ENCODE measurements at places on chromosomes 4 and X.
A peak's percentile ranks its signal among the peaks of the same experiment; 100 is the strongest.

DNA sequence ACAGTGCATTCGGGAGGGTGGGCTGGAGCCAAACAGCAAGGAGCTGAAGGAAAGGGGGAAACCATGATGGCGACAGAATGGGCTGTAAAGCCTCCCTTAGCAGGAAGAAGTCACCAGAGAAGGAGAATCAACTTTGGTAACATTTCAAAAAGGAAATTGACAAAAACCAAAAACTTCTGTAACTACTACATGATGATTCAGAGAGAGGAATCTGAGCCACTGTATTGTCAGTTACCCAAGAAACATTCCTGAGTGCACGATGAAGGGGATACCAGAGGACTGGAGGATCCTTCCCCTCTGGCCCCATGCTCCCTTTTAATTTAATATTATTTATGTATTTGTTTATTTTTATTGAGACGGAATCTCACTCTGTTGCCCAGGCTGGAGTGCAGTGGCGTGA, 26.3 kb downstream of the PDHA1 start:
- DNase-seq, result no peak

DNA sequence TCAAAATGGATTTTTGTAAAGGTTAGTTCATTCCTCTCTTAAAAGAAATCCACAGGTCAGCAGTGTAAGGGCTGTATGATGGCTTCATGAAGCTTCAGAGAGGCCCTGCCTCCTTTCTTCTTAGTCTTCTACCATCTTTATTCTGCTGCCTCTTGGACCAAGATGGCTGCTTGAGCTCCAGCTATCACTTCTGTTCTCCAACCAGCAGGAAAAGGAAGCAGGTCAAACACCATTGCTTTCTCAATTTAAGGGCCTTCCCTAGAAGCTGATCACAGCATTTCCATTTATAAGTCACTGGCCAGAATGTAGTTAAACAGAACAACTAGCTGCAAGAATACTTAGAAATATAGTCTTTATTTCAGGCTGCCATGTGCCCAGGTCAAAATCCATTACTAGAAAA, 336.8 kb upstream of the KLF3 start:
- DNase-seq, result no peak

DNA sequence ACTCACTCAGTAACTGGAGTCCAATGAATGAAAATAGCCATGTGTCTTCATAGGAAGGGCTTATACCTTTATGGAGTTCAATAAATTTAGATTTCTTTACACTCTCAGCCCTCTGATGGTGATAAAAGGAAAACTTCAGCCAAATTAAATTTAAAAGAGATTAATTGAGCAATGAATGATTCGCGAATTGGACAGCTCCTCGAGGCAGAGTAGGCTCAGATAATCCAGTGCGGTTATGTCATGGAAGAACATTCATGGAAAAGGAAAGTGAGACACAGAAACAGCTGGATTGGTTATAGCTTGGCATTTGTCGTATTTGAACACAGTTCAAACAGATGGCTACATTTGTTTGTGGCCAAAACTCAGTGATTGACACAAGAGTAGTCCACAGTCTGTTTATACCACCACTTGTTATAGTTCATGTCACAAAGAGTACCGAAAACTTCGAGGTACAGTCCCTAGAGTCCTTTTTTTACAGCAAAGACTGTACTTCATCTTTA, 54.6 kb upstream of the TACR3 start:
- DNase-seq, result no peak

DNA sequence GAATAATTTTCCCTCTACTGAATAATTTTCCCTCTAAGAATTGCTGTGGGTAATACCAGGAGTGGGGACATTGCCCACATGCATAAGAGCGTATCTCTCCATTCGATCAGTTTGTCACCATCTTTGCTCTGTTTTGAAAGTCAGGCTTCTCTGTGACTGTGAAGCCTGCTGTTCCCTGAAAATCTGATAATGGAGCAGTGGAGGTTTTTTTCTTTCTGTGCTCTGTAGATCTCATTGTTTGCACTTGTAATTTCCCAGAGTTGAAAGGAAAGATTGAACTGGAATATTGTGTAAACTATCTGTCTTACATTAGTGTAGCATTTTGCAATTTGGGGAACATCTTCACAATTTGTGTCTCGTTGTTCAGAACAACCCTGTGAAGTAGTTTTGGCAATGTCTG, 4.3 kb downstream of the ZXDB start:
- no peak for DNase-seq

GRCh38 chr4:177681902-177682301, 239.7 kb upstream of the AGA start:
- no peak for DNase-seq

GRCh38 chr4:157143369-157143768, 67.4 kb downstream of the GLRB start:
- DNase-seq, result no peak

DNA sequence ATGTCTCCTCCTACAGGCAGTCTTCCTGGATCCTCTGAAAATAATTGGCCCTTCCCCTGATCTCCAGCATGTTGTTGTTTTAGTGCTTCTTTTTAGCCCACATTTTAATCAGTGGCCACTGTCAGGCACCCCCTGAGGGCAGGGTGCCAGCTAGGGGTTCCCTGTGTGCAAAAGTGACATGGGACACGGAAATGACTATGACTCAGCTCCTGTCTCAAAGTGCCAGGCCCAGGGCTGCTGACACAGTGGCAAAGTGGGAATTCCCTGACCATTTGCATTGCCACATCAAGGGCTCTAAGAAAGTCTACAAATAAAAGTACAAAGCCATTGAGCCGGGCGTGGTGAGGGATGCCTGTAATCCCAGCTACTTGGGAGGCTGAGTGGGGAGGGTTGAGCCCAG, 24.8 kb downstream of the HMX1 start:
- DNase-seq, result no peak

DNA sequence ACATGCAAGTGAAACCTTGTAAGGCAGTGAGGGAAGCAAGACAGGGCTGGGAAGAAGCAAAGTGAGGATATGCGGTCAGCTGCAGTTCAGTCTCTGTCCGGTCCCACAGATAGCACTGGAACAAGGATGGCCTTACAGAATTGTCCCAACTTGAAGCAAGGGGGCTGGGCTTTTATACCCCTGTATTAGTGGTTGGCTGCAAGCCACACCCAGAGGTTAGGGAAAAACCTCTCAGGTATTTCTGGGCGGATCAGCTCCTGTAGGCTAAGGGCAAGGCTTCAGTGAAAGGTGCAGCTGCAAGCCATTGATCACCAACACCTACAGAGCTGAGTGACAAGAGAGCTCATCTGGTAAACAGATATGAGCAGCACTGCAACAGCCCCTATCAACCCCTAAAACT, 89.0 kb downstream of the KDR start:
- no peak for DNase-seq

DNA sequence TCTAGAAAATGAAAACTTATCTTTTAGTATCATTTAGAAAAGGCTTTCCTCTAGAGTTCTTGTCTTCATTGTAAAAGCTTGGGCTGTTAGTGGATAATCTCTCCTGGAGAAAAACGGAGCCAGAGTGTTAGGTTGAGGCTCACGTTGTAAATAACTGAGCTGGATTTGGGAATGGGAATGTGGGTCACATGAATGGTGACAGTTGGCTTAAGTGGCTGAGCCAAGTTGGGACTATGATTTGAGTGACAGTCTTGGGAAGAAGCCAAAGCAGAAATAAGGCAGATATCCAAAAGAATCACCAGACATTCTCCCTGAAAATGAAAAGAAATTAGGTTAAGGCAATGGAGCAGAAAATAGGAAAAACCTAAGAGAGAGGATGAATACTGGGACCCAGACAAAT, 33.6 kb upstream of the PDGFC start:
- no peak for DNase-seq

- DNase-seq, result no peak
Measured at GRCh38 chr4:146621-147020, 22.3 kb downstream of the ZNF718 start.

DNA sequence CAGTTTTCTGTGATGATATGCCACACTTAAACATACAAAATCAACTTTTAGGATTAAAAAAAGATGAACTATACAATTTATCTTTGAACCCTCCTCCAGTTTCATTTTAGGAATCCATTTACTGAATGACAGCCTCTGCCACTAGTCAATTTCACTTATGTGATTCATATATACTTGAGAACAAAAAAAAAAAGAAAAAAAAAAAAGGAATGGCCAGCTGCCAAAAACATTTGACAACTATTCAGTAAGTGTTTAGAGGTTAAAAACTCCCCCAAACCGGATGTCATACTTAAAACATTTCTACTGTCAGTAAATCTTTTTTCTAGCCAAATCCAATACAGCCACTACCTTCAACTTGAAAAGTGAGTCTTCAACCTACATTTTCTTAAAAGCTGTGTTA, 266.7 kb upstream of the MAGEB2 start:
- no peak for DNase-seq

DNA sequence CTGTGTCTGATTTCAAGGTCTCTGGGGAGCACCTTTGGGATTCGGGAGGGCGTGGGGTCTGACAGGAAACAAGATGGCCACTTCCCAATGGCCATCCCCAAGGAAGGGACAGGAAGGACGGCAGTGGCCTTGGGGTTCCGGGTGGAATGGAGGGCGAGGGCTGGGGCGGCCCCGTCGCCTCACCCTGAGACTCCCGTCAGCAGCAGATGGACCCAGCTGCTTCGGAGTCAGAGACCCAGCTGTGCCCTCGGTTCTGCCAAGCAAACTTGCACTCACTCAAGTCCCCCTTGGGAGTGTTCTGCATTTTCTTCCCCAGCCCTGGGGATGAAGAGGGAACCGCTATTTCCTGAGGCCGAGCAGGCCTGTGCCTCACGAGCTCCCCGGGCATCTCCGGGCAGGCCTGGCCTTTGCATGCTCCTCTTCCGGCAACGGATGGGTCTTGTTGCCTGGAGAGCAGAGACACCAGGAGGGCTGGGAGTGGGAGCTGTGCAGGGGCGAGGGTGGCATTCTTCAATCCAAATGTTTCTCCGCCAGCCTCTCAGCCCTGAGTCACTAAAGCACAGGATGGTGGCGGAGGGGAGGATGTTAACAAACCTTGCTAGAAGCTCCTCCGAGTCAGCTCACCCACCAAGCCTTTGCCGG, 6.8 kb upstream of the DUSP9 start:
- no peak for DNase-seq

- peak; percentile 52 for DNase-seq
Measured at GRCh38 chr4:15963001-15963451, at the start of gene FGFBP2. FGFBP2 (minus strand) TSS chr4:15963175; CDS start chr4:15963129, 46 bp downstream.

GRCh38 chr4:149441338-149441737, 374.3 kb downstream of the IQCM start:
- DNase-seq, result no peak

GRCh38 chr4:14693728-14694127, 308.6 kb upstream of the CPEB2 start:
- DNase-seq, result no peak

- DNase-seq, result no peak
Measured at GRCh38 chr4:185019456-185020292, 1.4 kb downstream of the HELT start.

DNA sequence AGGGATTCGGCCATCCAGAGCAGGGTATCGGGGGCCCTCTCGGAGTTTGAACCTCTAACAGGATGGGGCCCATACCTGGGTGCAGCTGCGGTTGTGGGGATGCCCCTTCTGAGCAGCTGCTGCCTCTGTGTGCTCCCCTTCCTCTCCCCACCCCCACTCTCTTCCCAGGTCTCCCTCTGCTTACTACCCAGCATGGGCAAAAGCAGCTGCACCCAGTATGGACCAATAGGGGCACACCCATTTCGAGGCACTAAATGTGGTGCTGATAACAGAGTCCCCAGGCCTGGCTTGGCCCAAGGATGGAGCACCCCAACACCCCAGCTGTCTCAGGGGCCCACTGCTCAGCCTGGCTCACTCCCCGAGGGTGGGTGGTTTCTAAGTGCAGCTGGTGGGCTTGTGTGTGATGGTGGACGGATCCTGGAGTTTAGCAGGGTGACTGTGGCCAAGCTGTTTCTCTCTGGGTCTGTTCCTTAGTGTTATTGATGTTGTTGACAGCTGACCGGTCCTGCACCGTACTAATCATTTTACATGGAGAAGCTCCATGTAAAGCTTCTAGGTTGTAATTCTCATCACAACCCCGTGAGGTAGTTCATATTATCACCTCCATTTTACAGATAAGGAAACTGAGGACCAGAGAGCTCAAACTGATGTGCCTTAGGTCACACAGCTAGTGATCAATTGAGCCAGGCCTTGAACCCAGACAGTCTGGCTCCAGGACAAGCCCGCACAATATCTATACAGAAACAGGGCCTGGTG, 13.1 kb upstream of the KIAA0232 start:
- DNase-seq, result no peak

- peak; percentile 8 for DNase-seq
Measured at GRCh38 chr4:158208963-158209640, 1.2 kb upstream of the TMEM144 start.

DNA sequence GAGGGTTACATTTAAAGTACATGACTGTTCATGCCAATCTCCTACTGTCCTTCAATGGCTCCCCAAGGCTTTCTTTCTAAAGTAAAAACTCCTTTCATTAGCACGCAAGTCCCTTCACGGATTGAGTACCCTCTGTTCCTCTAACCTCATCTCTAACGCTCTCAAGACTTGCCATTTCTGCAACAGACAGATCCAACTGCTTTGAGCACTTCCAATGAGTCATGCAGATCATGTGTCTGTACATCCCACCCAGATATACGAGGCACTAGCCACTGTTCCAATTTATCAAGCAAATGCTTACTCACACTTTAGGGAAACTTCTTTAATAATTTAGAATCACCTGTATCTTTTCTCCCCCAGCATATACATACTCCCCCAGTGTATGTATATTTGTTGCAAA, 332.5 kb upstream of the ZFP42 start:
- no peak for DNase-seq

- no peak for DNase-seq
Measured at GRCh38 chr4:7805533-7806337, 133.9 kb downstream of the AFAP1 start.

DNA sequence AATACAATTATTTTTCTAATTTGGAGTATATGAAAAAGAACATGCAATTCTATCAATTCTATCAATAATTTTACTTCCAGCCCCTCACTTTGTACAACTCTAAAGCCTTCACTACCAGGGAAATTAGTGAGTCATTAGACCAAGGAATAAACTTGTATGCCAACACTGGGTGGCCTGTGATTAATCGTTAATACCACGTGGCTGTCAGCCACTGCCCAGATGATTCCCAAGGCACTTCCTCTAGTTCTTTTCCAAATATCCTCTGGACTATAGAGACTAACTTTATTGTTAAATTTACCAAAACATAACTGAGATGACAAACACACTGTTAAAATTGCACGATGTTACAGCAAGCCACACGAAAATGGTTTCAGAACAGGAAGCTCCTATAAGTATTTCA, 45.7 kb downstream of the MID1 start:
- DNase-seq, result no peak

Measured in CD4-positive, alpha-beta T cell treated with Interferon alpha-2 for 1 hour (primary cell).